ENCODE measurements at places on chromosomes 5 and 9.

DNA sequence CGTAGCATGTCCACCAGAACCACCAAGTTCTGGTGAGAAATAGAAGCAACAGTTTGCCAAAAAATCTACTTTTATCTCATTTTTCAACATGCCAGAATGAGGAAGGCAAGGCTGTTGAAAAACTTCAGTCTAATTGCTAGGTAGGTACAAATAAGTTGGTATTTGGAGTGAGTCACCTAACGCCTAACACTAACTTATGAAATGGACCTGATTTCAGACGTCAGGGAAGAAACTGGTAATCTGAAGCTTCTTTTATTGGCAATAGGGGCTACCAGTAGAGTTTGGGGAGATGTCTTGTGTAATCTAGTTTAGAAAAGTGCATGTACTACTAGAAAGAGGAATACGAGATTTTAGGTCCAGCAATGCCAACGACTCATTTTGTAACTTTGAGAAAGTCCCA is 4.4 kb upstream of the PDE6A start:
- H3K36me3 ChIP-seq: no peaks in the 10 kb centered on the region
- DNase-seq: no peak
- H3K4me1 ChIP-seq: no peaks in the 10 kb centered on the region
- H3K27me3 ChIP-seq: no peaks in the 10 kb centered on the region
- H3K27ac ChIP-seq: no peak overlapping the region
- H3K4me3 ChIP-seq: no peak overlapping the region

- no peaks in the 10 kb centered on the region for H3K36me3 ChIP-seq
- H3K27me3 ChIP-seq: no peaks in the 10 kb centered on the region
- no peak for DNase-seq
- H3K27ac ChIP-seq: no peak overlapping the region
Measured at GRCh38 chr5:159735749-159736660, 180.3 kb upstream of the ADRA1B start.

- H3K4me1 ChIP-seq: no peaks in the 10 kb centered on the region
- no peak for DNase-seq
- H3K27ac ChIP-seq: no peak overlapping the region
- H3K4me3 ChIP-seq: no peak overlapping the region
- H3K27me3 ChIP-seq: no peaks in the 10 kb centered on the region
Measured at GRCh38 chr5:151846765-151847164, 75.0 kb downstream of the G3BP1 start.

DNA sequence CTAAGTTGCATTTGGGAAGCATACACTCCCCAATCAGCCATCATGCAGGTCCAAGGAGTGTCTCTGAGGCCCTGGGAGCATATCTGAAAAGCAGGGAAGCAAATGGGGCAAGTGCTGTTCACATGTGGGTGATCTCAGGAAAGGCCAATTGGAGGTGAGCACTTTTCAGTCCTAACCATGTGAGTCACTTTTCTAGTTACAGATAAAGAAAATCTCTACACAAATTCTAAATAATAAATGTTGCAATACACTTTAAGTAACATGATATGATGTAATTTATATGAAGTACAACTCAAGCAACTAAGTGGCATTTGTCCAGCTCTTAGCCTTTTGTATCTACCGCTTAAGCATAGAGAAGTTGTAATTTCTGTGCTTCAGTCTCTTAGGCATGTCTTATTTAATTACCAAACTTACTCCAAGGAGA is 18.4 kb downstream of the ADAMTS16 start:
- H3K27ac ChIP-seq: no peak overlapping the region
- no peaks in the 10 kb centered on the region for H3K4me1 ChIP-seq
- no peak for DNase-seq
- no peaks in the 10 kb centered on the region for H3K36me3 ChIP-seq
- no peak overlapping the region for H3K4me3 ChIP-seq

DNA sequence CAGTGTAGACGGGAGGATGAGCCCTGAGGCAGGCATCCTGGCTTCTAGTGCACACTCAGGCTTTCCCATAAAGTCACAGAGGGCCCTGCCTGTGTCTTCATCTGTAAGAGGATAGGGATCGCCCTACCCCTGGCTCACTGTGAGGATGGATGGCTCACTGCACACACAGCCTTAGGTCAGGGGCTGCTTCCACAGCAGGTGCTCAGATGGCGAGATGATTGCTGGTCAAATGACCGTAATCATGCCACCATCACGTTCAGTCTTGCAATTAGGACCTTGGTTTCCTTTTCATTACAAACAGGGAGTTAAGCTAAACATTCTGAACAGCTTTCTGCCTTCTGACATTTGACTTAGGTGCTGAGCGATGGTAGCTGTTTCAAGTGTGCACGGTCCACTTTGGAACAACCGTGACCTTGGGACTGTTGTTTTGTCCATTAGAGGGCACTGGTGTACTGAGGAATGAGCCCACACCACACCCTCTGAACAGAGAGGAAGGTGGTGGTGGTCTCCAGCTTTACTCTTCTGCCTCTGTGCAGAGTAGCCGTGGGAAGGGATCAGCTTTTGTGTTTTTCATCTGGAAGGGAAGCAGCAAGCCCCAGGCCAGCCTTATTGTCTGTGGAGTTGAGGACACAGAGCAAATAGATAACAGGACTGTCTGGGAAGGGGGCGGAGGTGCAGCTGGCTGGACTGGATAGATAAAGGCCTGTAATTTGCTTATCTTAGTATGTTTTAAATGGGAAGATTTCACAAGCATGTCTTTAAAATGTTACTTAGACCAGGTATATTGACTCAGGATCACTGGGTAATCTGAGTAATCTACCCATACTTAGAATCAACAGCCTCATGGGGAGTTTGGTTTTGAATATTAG is 183.1 kb downstream of the TRIO start:
- H3K4me1 ChIP-seq: no peaks in the 10 kb centered on the region
- H3K27ac ChIP-seq: no peak overlapping the region
- no peak overlapping the region for H3K4me3 ChIP-seq
- H3K36me3 ChIP-seq: no peaks in the 10 kb centered on the region
- H3K27me3 ChIP-seq: no peaks in the 10 kb centered on the region
- DNase-seq: no peak

DNA sequence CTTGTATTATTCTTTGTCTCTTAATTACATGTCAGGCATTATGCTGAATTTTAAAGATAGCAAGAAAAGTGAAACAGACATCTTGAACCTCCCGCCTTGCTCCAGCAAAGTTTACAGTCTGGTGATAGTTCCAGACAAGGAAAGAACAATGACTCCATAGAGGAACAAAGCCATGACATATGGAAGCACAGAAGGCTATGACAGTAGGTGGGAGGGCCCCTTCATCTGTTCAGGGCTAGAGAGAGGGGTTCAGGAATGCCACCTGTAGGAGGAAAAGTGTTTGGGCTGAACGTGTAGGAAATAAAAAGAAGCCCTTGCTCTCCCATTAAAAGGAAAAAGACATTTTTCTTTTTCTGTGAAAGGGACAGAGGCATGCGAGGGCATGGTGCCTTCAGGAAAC is 315.6 kb downstream of the TRIM32 start:
- no peaks in the 10 kb centered on the region for H3K4me1 ChIP-seq
- H3K36me3 ChIP-seq: no peaks in the 10 kb centered on the region
- no peak overlapping the region for H3K4me3 ChIP-seq

DNA sequence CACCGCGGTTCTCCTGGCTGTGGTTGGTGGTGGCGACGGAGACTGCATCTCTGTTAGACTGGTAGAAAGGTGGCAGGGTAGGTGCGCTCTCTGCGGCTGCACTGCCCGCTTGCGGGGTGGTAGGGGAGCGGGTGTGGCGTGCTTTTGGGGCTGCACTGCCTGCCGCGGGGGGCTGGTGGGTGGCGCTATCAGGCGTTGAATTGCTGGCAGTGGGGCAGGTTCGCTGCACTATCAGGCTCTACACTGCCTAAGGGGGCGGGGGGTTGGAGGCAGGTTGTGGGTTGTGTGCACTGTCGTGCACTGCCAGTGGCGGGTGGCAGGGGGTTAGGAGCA is 21.0 kb upstream of the TRIM52 start:
- H3K4me3 ChIP-seq: no peak overlapping the region
- H3K36me3 ChIP-seq: no peaks in the 10 kb centered on the region
- H3K27ac ChIP-seq: no peak overlapping the region
- no peaks in the 10 kb centered on the region for H3K27me3 ChIP-seq
- no peak for DNase-seq

GRCh38 chr5:122093415-122094180 is 15.5 kb upstream of the LOX start:
- no peak overlapping the region for H3K4me3 ChIP-seq
- no peak for DNase-seq
- peaks cover 17% of the 10 kb centered on the region for H3K4me1 ChIP-seq
- H3K36me3 ChIP-seq: no peaks in the 10 kb centered on the region
- peak overlapping the region; percentile 29 for H3K27ac ChIP-seq

DNA sequence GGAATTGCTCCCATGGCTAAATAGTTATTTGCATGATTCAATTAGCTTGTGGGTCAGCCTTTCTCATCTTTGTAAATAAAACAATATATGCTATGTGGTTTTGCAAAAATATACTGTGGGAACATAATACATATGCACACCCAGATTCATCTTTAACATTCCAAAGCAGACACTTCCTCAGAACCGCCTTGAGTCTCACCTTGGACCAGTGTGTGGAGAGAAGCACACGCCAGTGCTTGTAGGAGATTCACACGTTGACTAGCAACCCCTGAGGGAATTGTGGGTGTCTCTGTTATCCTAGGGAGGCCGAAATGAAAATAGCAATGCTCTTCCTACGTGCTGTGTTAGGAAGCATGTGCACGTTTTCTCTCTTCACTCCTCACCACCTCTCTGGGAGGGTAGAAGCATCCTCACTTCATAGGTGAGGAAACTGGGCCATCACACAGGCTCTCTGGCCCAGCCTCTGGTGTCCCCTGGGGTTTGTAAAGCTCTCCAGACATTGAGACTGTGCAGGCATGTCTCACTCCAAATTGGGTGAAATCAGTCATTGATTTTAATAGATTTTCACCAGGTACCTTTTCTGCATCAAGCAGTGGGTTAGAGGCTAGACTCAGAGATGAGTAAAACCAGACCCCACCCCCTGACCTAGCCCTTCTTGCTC is 221.7 kb downstream of the PBX3 start:
- DNase-seq: no peak
- H3K4me3 ChIP-seq: no peak overlapping the region
- H3K27me3 ChIP-seq: no peaks in the 10 kb centered on the region
- H3K36me3 ChIP-seq: no peaks in the 10 kb centered on the region
- H3K27ac ChIP-seq: no peak overlapping the region

- no peaks in the 10 kb centered on the region for H3K36me3 ChIP-seq
- no peaks in the 10 kb centered on the region for H3K27me3 ChIP-seq
- H3K27ac ChIP-seq: no peak overlapping the region
- H3K4me3 ChIP-seq: no peak overlapping the region
- DNase-seq: no peak
Measured at GRCh38 chr5:140988100-140988499, 21.8 kb downstream of the PCDHAC2 start.

GRCh38 chr9:9754186-9754585 is 858.6 kb downstream of the PTPRD start:
- no peak overlapping the region for H3K4me3 ChIP-seq
- no peaks in the 10 kb centered on the region for H3K4me1 ChIP-seq
- no peaks in the 10 kb centered on the region for H3K36me3 ChIP-seq
- H3K27me3 ChIP-seq: no peaks in the 10 kb centered on the region
- DNase-seq: no peak
- H3K27ac ChIP-seq: peak overlapping the region; percentile 13

GRCh38 chr5:178820001-178820400 is 39.8 kb upstream of the ZNF354B start:
- no peaks in the 10 kb centered on the region for H3K4me1 ChIP-seq
- no peaks in the 10 kb centered on the region for H3K36me3 ChIP-seq
- no peak overlapping the region for H3K27ac ChIP-seq
- no peak for DNase-seq

DNA sequence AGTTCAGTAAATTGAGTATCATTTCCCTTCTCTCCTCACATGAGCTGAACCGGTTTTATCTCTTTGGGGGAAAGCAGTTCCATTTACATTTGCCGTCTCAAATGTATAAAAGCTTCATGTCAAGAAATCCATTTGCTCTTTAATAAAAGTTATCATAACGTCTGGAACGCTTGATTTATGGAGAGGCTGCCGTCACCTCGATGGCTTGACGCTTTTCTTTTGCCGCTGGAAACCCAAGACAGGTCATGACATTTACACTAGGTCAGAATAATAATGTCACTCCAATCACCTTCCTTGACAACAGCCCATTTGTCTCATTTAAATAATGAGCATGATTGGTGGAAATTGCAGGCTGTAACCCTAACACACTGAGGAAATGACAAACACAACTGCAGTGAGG is 443.4 kb downstream of the IRX1 start:
- no peaks in the 10 kb centered on the region for H3K27me3 ChIP-seq
- H3K36me3 ChIP-seq: no peaks in the 10 kb centered on the region
- no peak for DNase-seq
- H3K27ac ChIP-seq: no peak overlapping the region
- no peak overlapping the region for H3K4me3 ChIP-seq

- peak overlapping the region; percentile 71 for H3K4me3 ChIP-seq
- H3K27ac ChIP-seq: peak overlapping the region; percentile 74
- DNase-seq: no peak
- H3K4me1 ChIP-seq: peaks cover 43% of the 10 kb centered on the region
- H3K36me3 ChIP-seq: no peaks in the 10 kb centered on the region
- H3K27me3 ChIP-seq: no peaks in the 10 kb centered on the region
Measured at GRCh38 chr5:148825716-148826052, 727 bp upstream of the ADRB2 start.

DNA sequence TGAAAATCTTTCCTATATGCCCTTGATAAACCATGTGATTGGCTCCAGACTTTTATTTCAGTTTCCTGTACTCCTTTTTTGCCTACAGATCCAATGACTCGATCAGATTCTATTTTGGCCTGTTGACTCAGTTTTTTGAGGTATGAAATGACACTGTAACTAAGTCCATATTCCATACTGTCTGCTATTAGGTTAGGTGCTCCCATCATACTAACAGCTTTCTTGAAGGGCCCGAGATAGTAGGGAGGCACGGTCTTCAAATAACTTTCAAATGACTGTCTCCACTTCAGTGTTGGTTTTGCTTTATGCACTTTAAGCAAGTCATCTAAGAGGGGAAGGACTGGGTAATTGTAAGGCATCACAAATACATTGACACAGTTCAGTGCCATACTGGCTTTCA is 295.4 kb upstream of the DAB2 start:
- H3K4me1 ChIP-seq: no peaks in the 10 kb centered on the region
- H3K36me3 ChIP-seq: no peaks in the 10 kb centered on the region
- no peaks in the 10 kb centered on the region for H3K27me3 ChIP-seq
- no peak overlapping the region for H3K4me3 ChIP-seq
- no peak for DNase-seq
- no peak overlapping the region for H3K27ac ChIP-seq

DNA sequence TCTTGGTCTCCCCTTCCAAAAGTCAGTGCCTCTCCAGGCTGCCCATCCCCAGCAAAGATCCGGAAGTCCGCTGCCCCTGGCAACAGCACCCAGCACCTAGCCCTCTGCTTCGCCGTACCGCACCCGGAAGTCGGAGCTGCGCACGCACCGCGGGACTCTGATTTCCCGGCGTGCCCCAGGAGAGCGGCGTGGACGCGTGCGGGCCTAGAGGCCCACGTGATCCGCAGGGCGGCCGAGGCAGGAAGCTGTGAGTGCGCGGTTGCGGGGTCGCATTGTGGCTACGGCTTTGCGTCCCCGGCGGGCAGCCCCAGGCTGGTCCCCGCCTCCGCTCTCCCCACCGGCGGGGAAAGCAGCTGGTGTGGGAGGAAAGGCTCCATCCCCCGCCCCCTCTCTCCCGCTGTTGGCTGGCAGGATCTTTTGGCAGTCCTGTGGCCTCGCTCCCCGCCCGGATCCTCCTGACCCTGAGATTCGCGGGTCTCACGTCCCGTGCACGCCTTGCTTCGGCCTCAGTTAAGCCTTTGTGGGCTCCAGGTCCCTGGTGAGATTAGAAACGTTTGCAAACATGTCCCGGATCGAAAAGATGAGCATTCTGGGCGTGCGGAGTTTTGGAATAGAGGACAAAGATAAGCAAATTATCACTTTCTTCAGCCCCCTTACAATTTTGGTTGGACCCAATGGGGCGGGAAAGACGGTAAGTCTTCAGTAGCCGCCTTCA is at the start of gene RAD50:
RAD50 (plus strand) TSS at position 215 of the 715 bp plus-strand sequence; CDS start at position 563, 348 bp downstream.
- no peaks in the 10 kb centered on the region for H3K4me1 ChIP-seq
- peak within 1 kb of the TSS; percentile 95 for H3K27ac ChIP-seq
- peak; percentile 91 for DNase-seq
- peaks cover 5% of the 10 kb centered on the region for H3K36me3 ChIP-seq
- peak within 1 kb of the TSS; percentile 64 for H3K4me3 ChIP-seq

All from tibial artery (tissue), 4 donors.